ENCODE measurements at places on chromosomes 13 and 19.
A peak's percentile ranks its signal among the peaks of the same experiment; 100 is the strongest.

GRCh38 chr19:5154799-5155426, 185.7 kb downstream of the PTPRS start:
- DNase-seq, result no peak

DNA sequence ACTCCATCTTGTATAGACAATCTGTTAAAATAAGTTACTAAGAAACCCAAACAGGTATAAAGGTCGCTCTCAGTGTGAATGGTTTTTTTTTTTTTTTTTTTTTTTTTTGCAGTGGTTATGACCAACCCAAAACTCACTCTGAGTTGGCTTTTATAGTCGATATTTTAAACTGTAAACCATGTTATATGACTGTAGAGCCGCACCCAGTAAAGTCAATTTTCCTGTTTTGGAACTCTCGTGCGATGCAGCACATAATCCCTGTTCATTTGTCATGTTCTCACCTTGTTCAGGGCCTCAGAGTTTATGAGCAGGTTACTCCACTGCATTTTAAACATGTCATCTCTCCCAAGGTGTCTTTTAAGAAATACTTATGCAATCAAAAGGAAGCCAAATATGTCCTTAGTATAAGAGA, 112.5 kb downstream of the KLF5 start:
- no peak for DNase-seq

DNA sequence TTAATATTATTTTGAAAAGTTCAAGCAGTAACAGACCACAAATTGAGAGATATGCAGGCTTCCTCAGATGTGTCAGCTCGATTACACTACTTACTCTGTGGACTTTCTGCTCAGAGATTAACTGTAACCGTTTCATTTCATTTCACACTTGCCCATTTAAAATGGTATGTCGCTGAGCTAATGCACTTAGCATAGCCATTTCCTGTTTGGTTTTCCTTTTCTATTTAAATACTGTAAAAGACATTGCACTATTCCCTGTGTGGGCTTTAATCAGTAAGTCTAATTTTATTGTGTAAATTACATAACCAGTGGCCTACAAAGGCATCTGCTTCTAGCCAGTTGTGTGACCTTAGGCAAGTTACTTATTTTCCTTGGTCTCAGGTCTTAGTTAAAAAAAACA, 237.6 kb downstream of the LACC1 start:
- DNase-seq, result peak; percentile 12

DNA sequence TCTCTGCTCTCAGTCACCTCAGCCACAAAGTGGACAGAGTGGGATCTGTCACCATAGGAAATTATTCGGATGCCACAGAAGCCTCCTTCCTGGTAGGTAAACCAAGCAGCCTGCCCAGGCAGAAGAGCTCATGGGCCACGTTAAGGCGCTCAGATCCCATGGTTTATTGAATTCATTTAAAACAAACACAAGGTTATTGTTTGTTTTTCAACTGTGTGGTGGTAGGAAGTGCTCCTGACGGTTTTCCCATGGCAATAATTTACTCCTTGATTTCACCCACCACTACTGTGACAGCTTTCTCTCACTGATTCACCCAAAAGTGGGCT, 14.4 kb downstream of the BCAM start:
- no peak for DNase-seq

- DNase-seq, result peak; percentile 9
These were observed 437 bp downstream of the SUCLA2 start for GRCh38 chr13:48000559-48001113.

DNA sequence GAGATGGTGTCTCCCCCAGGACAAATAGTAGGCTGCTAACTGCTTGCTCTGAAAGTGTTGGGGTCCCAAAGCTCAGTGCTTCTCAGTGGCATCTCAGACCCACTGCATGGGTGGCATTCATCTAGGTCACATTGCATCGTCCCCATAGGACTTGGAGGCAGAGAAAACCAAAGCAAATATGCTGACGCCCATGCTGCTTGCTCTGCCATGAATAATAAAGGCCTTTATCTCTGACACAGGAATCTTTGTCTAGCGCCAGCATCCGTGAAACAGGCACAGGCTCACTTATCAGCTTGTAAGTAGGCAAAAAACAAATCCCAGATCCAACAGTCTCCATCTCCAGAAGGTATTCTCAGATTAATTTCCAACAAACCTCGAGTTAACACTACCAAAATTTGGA, 18.9 kb upstream of the IPO5 start:
- DNase-seq, result no peak

- no peak for DNase-seq
These were observed 15.8 kb downstream of the PRODH2 start for GRCh38 chr19:35796645-35797542.

GRCh38 chr19:6267552-6268381, 12.0 kb downstream of the MLLT1 start:
- no peak for DNase-seq

DNA sequence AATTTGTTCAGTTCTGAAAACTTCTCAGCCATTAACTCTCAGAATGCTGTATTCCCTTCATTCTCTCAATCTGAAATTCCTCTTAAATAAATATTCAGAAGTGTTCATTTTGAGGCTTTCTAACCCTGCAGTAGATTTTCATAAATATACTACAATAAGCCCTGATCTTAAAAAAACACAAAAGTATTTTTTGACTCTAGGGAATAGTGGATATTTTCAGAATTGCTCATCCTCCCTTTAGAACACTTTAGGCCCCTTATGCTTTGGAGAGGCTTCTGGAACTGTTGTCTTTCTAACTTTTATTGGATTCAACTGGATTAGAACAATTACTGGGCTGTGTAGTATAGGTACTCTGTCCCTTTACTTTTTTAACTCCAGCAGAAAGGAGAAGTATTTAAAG, 1662.6 kb upstream of the MIR17HG start:
- no peak for DNase-seq

DNA sequence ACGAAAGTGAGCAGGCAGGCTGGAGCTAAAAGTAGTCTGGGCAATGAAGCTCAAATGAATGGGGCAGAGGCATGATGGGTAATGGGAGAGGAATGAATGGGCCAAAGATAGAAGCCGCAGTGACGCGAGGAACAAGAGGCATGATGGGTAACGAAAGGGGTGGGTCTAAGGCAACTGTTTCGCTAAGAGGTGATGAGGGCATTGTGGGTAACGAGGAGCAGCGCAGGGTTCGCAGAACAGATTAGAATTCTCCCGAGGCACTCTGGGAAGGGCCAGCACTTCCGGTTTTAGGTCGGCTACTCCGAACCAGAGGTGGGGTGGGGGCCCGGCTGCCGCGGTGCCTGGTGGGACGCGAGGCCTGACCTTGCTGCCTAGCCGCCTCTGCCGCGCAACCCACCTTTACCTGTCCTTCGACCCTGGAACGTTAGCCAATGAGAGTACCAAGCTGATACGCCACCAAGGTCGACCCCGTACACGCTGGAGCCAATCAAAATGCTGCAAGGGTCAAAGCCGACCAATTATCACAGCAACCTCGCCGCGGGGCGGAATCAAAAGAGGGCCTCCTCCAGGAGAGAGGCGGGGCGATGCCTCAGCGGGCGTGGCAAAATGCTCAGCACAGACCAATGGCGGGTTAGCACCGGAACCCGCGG, 563 bp upstream of the TOMM40 start:
- peak; percentile 100 for DNase-seq

- DNase-seq, result no peak
These were observed 4.5 kb downstream of the SIRT2 start for GRCh38 chr19:38894968-38895367.

DNA sequence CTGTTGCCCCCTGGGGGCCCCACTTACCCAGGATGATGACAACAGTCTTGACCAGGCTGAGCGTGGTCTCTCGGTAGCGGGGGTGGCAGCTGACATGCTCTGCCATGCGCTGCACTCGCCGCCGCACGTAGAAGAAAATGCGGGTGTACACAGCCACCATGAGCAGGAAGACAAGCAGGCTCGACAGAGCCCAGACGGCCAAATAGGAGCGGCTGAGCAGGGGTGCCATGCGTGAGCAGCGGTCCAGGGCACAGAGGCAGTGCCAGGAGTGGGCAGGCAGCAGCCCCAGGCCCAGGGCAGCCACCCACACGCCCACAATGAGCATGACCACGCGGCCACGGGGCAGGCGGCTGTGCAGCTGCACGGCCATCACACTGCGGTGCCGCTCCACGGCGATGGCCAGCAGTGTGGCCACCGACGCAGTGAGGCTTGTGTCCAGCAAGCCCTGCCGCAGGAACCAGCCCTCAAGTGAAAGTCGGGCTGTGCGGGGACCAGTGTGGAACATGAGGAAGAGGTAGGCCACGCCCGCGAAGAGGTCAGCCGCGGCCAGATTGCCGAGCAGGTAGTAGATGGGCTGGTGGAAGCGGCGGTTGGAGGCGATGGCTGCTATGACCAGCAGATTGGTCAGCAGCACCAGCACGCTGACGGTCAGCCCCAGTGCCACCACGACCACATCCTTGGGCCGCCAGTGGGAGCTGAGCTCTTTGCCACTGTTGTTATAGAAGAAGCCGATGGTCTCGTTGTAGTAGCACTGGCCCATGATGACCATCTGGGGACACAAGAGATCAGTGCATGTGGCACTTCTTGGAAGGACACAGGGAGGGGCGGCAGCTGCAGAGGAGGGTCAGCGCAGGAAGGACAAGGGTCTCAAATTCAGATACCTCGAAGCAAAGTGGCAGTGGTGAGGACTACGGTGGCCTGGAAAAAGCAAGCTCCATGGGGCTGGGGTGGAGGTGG, 1.2 kb downstream of the LPAR2 start:
- DNase-seq, result no peak

GRCh38 chr19:42422092-42422900, 4.9 kb downstream of the LIPE start:
- DNase-seq, result no peak

DNA sequence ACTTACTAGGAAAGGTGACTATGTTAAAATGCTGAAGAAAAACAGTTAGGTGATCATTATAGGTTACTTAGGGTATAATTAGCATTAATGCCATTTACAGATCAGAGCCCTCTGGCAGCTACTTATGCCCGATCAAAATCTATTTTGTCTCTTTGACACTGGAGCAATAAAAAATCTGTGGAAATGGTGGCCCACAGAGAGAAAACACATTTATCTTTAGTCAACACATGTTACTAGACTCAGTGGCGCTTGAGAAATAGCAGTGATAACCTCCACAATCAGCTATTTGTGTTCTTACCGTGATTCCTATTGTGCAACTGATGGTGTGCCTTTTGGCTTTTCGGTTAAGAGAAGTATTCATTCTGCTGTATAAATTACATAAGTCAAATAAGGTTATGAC, 1519.6 kb downstream of the PCDH9 start:
- no peak for DNase-seq

DNA sequence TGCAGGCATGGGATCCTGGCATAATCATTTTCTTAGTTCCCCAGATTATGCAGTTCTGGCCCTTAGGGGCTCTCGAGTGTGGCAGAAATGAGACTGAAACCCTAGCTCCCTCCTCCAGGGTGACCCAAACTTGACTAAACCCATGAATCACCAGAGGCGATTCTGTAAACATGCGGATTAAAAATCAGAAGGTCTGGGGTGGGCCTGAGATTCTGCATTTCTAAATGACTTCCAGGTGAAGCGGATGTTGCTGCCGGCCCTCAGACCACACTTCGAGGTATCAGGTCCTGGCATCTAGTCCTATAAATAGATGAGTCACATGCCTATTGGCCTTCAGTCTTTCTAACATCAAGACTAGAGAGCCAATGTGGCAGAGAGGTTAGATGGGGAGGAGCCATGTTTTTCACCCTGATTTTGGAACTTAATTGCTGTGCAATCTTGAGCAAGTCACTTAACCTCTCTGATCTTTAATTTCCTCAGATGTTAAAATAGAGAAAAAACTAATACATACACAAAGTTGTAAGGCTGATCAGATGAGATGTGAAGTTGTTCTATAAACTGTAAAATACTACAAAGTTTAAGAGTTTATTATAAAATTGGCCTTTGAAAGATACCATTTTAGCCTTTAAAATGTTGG, 431.2 kb downstream of the FOXO1 start:
- peak; percentile 87 for DNase-seq

- no peak for DNase-seq
These were observed 1110.0 kb upstream of the PCDH20 start for GRCh38 chr13:62525652-62526051.

DNA sequence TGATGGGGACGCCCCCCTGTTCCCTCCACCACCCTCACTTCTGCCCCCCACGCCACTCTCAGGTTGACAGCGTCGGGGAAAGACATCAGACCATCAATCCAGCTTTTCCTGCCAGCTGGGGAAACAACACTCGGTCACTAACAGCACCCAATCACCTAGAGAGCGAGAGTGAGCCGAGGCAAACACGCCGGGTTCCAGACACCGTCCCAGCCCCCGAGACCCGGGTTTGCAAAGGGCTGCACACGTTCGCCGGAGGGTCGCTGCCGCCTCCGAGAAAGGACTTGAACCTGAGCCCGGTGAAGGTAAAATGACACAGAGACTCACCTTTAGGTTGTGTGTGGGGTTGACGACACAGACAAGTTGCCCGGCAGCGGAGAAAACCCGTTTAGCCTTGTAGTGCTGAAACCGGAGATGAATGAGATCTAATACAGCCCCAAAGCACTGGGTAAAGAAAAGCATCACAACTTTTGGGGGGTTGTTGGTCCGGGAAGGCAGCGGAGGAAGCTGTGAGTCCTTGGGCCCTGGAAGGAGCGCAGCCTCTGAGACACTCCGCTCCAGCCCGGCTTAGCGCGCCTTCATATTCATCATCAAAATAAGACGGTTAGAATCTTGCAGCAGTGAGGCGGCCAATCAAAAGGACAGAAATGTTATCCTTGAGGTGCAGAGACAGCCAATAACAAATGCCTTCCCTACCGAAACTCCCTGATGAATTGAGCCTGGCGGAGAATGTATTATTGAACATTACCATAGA, at the start of gene SIAH3:
SIAH3 (minus strand) TSS at position 583 of the 751 bp plus-strand sequence; CDS start at position 459, 124 bp downstream.
- DNase-seq, result peak; percentile 48

GRCh38 chr19:3682741-3683404, 17.4 kb downstream of the PIP5K1C start:
- DNase-seq, result no peak

GRCh38 chr19:5281588-5281987, 59.0 kb downstream of the PTPRS start:
- DNase-seq, result no peak

- no peak for DNase-seq
These were observed 14.8 kb downstream of the SMIM7 start for GRCh38 chr19:16645140-16645539.

GRCh38 chr19:28549680-28550277, 663.2 kb downstream of the UQCRFS1 start:
- no peak for DNase-seq

DNA sequence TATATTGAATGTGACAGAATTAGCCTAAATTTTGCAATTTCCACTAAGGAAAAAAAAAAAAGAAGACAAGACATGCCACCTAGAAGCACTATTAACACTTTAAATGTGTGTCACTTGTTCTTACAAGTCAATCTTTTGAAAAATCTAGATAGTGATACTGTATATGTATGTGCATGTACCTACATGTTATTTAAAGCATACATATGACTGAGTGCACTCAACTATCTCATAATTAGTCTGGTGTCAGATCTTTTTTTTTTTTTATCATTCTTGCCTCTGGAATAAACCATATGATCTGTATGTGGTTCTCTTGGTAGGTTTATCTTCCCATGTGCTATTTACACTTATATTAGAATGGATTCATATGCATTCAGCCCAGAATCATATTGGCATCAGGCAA, 62.3 kb downstream of the FOXO1 start:
- DNase-seq, result no peak

- DNase-seq, result no peak
These were observed 2265.1 kb upstream of the PCDH20 start for GRCh38 chr13:63680704-63681103.

Data from M059J (cell line).